ENCODE measurements at places on chromosomes 3 and 15. TPM values are rescaled to one million over a fixed set of nuclear protein-coding genes. Genes with fewer than 3 reads are reported as not detected.

- no peak for DNase-seq
These were observed 23.3 kb downstream of the POPDC2 start for GRCh38 chr3:119636891-119637611.

SCG3 gene
- 0.18 TPM for total RNA-seq

DNA sequence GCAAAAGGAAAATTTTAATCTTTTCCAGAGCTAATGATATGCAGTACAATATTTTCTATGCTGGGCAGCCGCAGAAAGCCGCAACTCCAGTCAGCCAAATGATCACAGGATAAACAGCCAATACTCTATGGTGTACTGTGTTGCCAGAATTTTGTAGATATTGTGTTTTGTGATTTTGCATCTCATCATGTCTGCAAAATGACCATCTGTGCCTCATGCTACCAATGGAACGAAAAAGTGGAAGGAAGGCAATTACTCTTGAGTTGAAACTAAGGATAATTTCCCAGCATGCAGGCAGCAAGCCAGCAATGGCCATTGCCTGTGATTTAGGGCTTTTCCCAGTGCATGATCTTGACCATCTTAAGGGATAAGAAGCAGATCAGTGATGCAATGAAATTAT lies 891.9 kb downstream of the PLOD2 start:
- no peak for DNase-seq

SERPINI2 gene
- 0.55 TPM for total RNA-seq

DNA sequence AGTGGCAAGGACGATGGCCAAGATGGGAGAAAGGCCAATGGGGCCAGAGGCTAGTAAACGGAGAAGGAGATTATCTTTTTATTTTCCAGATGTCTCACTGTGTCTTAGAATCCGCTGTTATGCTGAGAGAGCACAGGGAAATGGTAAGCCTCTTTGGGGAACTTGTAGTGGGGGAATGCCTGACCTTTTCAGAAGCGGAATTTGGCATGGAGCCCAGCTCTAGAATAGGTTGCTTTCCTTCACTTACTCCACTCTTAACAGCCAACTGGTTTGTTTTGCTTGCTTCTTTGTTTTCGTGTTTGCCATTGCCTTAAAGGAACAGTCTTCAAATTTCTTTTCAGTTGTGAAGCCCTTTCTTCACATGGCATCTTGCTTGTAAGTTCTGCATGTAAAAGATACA lies 316.2 kb upstream of the THRB start:
- no peak for DNase-seq

RUBCN gene
- 24.5 TPM for total RNA-seq

DNA sequence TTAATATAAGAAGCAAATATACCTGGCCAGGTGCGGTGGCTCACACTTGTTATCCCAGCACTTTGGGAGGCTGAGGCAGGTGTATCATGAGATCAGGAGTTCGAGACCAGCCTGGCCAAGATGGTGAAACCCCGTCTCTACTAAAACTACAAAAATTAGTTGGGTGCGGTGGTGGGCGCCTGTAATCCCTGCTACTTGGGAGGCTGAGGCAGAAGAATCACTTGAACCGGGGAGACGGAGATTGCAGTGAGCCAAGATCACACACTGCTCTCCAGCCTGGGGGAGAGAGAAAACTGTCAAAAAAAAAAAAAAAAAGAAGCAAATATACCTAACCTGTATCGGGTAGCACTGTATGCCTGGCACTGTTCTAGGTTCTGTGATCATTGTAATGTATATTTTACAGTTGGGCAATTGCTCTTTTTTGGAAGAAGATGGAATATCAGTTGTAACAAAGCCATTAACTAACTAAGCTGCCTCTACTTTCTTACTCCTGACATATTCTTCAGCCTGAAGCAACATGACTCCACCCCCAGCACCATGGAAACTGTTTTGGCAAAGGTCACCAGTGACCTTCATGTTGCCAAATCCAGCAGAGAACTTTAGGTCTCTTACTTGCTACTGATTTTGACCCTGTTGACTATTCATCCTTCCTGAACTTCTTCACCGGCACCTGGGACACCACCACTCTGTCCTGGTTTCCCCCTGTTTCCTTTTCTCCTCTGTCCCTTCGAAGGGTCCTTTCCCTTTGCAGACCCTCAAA lies 203.8 kb downstream of the RPLP1 start:
- peak; percentile 20 for DNase-seq

TFDP2 gene
- total RNA-seq: 42.1 TPM
